ENCODE measurements at places on chromosomes 2 and 18.

DNA sequence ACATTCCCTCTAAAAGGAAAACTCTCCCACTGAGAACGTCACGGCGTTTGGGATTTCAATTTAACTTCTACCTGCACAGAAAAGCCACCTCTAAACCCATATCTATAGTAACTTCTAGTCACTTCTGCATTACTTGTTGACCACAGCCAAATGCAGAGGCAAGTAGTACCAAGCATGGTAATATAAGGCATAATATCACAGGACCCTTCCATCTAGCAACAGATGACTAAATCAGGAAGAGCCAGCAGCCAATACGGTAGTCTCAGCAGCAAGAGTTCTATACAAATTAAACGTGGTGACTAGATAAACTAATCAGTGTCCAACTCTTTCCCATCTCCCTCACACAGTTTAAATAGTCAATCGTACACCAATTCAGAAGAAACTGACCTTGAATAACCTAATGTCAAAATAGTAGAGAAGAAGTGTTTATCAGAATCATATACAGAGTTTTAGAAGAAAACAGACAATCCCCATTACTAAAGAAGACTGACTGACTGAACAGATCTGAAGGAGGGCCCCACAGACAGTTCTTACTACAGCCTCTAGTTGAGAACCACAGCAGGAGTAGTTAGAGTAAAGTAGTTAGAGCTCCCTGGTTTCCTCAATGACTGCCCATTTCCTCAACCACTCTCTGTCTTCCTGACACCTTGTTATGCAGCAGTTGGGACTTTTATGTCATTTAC is 30.0 kb downstream of the MEMO1 start:
- no peak for DNase-seq

GRCh38 chr2:211812587-211812986 is 726.0 kb downstream of the ERBB4 start:
- DNase-seq, result no peak

DNA sequence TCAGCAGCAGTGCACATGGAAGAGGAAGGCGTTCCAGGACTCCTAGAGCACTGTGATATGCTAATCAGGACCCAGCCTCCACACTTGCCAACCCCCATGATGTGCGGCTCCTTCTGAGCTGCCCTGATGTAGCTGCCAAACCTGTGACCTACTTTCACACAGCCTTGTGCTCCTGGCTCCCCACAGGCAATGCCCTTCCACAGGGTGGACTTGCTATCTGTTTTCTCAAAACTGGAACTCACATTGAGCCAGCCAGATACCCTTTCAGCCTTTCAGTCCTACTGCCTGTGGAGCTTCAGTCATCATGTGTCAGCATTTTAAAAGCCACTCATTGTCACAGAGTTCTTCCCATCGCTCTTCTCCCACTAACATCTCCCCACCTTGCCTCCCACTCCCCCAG is 181.6 kb downstream of the AFF3 start:
- no peak for DNase-seq

GRCh38 chr18:52596748-52597435 is 256.9 kb downstream of the DCC start:
- no peak for DNase-seq

GRCh38 chr18:4074647-4075046 is 380.5 kb downstream of the DLGAP1 start:
- DNase-seq, result no peak
